Activated CD8-positive, alpha-beta memory T cell treated with anti-CD3 and anti-CD28 coated beads for 1 hour (primary cell): ENCODE measurements at places on chromosomes 5 and 9.

DNA sequence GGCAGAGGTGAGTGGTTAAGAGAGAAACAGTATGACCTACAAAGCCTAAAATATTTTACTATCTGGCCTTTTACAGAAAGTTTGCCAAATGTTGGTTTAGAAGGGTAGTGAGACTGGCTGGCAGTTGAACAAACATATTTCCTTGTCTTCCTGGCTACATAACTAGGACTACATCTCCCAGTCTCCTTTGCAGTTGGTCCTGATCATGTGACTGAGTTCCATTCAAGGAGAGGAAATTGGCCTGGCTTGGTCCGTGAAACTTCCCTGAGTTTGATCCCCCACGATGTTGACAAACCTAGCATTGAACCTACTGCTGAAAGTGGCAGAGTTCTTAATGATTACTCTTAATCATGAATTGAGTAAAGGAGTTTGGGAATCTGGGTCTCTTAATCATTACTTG lies 280.8 kb downstream of the SLIT3 start:
- no peak for DNase-seq

DNA sequence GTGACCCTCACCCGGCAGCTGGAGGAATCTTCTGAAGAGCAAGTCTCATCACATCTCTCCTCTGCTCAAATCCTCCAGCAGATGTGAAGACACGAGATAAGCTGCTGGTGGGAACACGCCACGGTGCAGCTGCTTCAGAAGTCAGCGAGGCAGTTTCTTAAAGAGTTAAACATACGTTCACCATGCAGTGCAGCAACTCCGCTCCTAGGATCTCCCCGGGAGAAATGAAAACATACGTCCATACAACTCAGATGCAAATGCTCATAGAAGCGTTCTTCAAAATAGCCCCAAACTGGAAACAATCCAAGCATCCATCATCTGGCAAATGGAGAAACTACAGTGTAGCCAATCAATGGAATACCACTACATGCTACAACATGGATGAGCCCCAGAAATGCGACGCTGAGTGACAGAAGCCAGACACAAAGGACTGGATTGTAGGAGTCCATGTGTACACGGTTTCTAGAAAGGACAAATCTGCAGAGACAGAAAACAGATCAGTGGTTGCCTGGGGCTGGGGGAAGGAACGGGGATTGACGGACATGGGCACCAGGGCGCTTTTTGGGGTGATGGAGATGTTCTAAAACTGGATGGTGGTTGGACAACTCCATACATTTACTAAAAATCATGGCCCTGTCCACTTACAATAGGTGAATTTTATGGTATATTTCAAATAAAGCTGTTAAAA lies 150.6 kb downstream of the COL23A1 start:
- DNase-seq = no peak

- no peak for DNase-seq
Measured at GRCh38 chr9:90540734-90541133, 101.9 kb downstream of the DIRAS2 start.

DNA sequence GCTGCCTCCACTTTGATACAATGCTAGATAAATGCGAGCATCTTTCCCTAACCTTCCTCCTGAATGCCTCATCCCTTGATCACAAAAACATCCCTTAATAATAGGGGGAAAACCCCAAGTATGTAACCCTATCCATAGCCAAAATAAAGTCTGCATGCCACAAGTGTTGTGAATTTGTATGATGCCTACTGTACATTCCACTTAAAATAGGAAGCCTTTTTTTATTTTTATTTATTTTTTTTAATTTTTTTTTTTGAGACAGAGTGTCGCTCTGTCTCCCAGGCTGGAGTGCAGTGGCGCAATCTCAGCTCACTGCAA lies 207.0 kb downstream of the AOPEP start:
- no peak for DNase-seq

GRCh38 chr5:127906562-127907204 lies 176.9 kb upstream of the SLC12A2 start:
- DNase-seq = no peak

GRCh38 chr5:93600409-93601070 lies 17.5 kb downstream of the NR2F1 start:
- no peak for DNase-seq

GRCh38 chr5:73901043-73901442 lies 275.0 kb downstream of the ARHGEF28 start:
- DNase-seq = no peak

DNA sequence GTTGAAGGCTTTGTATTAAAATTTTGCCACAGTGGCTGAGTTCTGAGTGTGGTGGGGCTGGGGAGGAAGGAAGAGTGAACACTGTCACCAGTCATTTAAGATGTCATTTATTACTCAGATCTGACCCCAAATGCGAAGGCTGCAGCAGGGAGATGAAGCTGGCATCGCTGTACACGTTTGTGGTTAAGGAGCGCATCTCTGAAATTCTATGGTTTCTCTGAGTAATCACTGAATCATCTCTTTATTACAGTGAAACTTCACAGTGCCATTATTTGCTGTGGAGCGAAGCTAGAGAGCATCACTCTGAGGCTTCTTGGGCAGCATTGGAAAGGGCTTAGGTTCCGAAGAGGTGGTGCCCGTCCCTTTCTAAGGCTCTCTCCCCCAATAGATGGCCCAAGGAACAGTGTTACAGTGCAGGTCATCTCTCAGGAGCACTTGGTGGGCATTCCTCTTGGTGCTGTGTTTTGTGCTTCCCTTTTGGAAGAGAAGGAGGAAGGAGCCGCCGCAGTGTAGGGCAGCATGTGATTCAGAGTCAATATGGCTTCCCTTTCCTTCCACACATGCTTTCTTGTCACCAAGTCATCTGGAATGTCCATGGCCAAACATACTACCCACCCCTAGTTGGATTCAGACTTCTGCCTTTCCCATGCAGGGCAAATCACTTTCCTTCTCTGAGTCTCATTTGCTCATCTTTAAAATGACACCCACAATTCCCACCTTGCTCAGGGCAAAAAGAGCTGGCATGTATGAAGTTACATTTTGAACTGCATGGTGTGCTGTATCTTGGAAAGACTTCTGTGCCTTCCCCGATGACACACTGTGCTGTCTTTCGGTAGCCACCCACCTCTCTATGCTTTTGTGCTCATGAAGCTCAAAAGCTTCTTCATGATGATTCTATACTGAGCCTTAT lies 9.3 kb upstream of the TEX48 start:
- DNase-seq = peak; percentile 34

- DNase-seq = no peak
Measured at GRCh38 chr5:177389241-177390169, 5.3 kb downstream of the SLC34A1 start.

- DNase-seq = no peak
Measured at GRCh38 chr9:95092262-95093072, 225.0 kb downstream of the FANCC start.
